DMS79 treated with DMSO at 0.1 percent for 48 hours (cell line): ENCODE measurements at places on chromosomes 3 and 15.
A peak's percentile ranks its signal among the peaks of the same experiment; 100 is the strongest.

DNA sequence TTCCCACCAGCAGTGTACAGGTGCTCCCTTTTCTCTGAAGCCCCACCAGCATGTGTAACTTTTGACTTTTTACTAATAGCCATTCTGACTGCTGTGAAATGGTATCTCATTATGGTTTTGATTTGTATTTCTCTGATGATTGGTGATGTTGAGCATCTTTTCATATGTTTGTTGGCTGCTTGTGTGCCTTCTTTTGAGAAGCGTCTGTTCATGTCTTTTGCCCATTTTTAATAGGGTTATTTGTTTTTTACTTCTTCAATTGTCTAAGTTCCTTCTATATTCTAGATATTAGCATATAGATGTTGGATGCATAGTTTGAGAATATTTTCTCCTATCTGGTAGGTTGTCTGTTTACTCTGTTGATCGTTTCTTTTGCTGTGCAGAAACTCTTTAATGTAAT is 14.6 kb downstream of the ACTC1 start:
- no peak for DNase-seq

DNA sequence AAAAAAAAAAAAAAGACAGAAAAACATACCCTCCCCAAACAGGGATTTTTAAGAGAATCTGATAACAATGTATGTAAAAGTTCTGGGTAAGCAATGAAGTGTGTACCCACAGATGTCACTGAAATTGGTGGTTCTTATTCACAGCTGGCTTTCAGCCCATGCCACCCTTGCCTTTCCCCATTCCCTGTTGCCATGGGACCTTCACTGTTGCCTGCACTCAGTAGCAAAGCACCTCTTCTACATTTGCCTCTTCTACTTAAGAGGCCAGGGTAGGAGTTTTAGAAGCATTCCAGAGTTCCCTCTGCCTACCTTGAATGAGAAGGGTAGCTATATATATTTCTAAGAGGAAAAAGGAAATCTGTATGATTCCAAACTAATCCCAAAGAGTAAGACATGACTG is 57.4 kb downstream of the FMN1 start:
- peak; percentile 5 for DNase-seq

GRCh38 chr15:59063042-59063441 is 41.9 kb upstream of the CCNB2 start:
- DNase-seq = no peak

- DNase-seq = no peak
Measured at GRCh38 chr15:51736069-51736468, 1.4 kb downstream of the LYSMD2 start.

DNA sequence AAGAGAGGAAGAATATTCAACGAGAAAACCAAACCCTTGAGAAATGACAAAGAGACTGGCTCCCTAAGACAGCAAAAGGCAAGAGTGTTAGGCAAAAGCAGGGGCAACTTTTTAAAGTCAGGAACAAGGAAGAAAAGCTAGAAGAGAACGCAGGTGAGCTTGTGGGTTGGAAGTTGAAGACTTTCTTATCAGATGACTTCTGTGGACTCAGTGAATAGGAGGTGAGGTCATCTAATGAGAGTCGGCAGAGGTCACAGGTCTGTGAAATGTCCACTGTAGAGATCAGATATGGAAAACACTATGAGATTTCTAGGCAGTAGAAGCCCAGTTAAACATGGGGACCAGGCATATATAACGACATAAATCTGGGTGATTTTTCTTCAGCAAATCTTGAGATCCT is 27.2 kb upstream of the TNIK start:
- DNase-seq = no peak

- no peak for DNase-seq
Measured at GRCh38 chr3:89571707-89572106, 464.3 kb downstream of the EPHA3 start.

DNA sequence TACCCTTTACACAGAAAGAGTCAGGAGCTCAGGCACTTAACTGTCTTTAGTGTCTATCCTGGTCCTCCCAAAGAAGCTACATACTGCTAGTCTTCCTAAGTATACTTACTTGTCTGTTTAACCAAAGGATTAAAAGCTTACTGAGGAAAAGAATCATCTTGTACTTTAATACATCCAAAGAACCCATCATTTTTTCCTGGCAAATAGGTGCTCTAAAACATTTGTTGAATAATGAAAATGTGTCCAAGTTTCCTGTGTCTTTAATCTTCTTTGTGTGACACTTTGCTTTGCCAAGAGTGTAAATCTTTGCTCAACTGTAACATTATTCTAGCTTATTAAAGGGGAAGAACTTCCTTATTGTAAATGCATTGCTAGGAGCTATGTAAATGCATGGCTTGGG is 519.2 kb downstream of the OTOL1 start:
- no peak for DNase-seq

GRCh38 chr3:65112751-65113300 is 425.0 kb upstream of the ADAMTS9 start:
- DNase-seq = no peak

DNA sequence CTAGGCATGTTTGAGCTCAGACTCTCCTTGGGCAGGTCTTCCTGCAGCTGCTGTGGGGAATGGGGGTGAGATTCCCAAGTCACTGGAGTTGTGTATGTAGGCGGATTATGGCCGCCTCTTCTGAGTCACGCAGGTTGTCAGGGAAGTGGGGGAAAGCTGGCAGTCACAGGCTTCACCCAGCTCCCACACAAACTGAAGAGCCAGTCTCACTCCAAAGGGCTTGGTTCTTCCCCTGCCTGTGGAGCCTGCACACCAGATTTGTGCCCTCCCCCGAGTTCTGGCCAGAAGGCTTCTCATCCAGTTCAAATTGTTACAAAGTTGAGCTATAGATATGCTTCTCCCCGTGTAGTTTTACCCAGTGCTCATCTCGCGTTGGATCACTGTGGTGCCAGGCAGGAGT is 53.5 kb downstream of the CPNE4 start:
- no peak for DNase-seq

- no peak for DNase-seq
Measured at GRCh38 chr3:48034000-48034516, 17.8 kb upstream of the MAP4 start.

DNA sequence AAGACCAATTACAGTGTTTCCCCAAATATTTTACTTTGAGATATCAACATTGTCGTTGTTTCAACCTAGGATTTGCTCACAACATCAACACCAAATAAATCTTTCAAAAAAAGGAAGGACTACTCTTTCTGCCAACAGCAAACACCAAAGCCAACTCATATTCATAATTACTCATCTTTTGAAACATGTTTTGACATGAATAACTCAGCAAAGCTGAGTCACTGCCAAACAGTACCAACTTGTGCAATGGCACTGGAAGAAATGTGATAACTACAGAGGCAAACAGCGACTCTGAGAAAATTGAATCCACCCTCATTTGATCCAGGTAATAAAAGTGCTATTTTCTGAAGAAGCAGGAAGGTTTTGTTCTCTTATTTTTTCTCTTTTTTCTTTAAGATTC is 67.2 kb downstream of the PEX5L start:
- DNase-seq = peak; percentile 4

- no peak for DNase-seq
Measured at GRCh38 chr3:152445212-152445611, 176.5 kb downstream of the MBNL1 start.

- peak; percentile 91 for DNase-seq
Measured at GRCh38 chr3:188446014-188446413, 292.1 kb downstream of the LPP start.

- DNase-seq = no peak
Measured at GRCh38 chr15:52563501-52564060, 5.2 kb downstream of the ARPP19 start.

DNA sequence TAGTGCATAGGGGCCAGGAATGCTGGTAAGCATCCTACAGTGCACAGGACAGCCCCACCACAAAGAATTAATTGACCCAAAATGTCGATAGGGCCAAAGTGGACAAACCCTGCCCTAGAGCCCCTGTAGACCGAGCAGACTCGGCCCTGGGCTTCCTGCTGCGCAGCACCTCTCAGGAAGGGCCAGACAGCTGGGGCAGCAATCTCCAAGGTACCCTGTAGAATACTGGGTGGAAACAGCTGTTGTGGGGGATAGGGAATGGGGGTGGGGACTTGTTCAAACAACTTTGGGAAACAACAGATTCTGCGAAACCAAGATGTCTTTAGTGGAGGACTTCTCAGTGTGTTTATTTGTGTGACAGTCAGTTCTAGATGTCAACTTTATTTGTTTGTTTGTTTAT is 67.1 kb downstream of the MRPL46 start:
- DNase-seq = no peak

- no peak for DNase-seq
Measured at GRCh38 chr3:31472479-31473390, 60.0 kb upstream of the STT3B start.

GRCh38 chr3:107753494-107753893 is 230.7 kb downstream of the BBX start:
- DNase-seq = peak; percentile 59

GRCh38 chr15:60627298-60627943 is 148.5 kb upstream of the ICE2 start:
- no peak for DNase-seq

- no peak for DNase-seq
Measured at GRCh38 chr3:133258358-133258757, 141.5 kb upstream of the BFSP2 start.

DNA sequence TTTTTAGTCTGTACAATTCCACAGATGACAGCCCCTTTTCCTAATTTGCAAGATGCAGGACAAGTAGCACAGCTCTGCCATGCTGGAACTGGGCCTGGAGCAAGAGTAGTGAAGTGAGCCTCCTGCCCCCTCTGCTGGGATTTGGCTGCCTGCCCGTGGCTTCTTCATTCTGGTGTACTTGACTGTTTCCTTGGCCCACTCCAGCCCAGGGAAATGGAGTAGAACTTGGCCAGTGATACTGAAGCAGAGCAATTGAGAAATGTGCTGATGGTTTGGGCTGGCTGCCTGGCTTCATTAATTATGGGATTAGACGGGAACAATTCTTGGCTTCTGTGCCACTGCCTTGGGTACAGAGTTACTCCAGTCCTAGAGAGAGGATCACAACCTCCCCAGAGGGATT is 2.8 kb downstream of the GPD1L start:
- peak; percentile 81 for DNase-seq

DNA sequence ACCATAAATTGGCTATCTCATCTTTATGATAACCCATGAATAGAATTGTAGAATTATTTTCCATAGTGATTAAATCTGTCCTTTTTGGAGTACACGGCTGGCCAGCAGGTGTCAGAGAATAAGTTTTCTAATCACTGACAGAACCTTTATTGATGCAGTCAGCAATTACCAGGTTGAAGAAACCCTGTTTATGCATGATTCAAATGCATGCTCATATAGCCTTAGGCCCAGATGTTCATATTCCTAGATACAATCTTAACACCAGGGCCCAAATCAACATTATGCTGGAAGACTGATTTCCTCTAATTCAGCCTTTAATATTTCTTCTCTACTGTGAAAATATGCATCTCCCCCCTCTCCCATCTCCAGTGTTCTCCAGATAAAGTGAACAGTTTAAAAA is 243.5 kb upstream of the DCBLD2 start:
- DNase-seq = no peak

GRCh38 chr15:70094690-70095311 is 2.9 kb downstream of the TLE3 start:
- DNase-seq = peak; percentile 26

DNA sequence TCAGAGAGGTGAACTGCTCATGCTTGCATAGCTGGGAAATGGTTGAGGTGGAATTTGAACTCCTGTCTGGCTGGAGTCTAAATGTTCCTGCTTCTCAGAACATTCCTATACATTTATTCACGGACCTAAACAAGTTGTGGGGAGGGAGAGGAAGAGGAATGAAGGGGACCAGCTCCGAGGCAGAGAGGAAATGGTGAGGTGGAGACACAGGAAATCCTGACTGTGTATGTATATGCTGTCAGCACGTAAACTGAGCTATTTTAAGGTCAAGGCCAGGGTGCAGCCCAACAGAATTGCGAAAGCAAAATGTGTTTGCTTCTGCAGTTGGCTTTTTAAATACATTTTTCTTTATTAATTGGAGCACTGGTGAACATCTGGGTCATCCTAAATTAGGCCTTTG is 74.1 kb upstream of the POMGNT2 start:
- DNase-seq = no peak

DNA sequence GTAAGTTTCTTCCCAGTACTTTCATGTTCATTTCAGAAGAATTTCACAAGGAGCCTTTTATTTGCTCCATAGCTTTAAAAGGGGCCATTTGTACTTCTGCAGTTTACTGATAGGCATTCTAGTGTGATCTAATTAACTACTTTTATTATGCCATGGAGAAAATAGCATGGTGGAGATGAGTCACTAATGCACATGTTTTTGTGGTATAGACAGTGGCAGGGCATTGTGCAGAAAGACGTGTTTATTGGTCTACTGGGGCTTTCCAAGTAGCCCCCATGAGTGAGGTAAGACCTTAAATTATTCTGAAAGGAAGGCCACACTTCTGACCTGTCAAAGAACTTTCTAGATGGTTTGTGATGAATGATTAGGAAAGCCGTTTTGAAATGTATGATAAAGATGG is 810.0 kb upstream of the NR2F2 start:
- DNase-seq = no peak

GRCh38 chr3:170232266-170232665 is 10.0 kb downstream of the PRKCI start:
- no peak for DNase-seq

DNA sequence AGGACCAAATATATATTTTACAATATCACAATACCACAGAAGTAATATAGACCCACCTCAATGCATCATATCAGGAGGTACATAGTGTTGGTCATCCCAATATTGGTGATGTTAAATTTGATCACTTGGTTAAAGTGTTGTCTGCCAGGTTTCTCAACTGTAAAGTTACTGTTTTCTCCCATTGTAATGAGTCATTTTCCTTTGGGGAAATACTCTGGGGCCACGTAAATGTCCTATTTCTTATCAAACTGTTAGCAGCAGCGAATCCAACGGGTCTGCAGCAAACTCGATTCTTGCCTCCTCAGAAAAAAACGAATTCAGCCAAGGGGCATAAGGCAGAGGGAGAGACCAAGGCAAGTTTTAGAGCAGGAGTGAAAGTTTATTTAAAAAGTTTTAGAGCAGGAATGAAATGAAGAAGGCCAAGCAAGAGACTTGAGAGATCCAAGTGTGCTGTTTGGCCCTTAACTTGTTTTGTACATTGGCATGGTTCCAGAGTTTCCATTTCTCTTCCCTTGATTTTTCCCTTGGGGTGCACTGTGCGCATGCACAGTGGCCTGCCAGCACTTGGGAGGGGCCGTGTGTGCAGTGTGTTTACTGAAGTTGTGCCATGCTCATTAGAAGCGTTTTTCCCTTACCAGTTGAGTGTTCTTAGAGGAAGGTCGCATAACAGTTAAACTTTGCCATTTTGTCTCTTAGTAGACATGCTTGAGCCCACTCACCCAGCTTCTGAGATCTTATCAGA is 512.5 kb downstream of the AGBL1 start:
- DNase-seq = peak; percentile 0
